Glutamatergic neuron (in vitro differentiated cells): ENCODE measurements at places on chromosomes 5 and 9. TPM values are rescaled to one million over a fixed set of nuclear protein-coding genes. Genes with fewer than 3 reads are reported as not detected.

The SELENOP gene
- 0.61 TPM for total RNA-seq

The PDCD1LG2 gene
- not detected for total RNA-seq

The IL31RA gene
- total RNA-seq: not detected

The TOR1B gene
- 33.5 TPM for total RNA-seq

The SAXO1 gene
- total RNA-seq: 0.37 TPM

The HTR4 gene
- not detected for total RNA-seq

The ACOT12 gene
- not detected for total RNA-seq

The LRRC70 gene
- total RNA-seq: 0.91 TPM

The PTPRD gene
- total RNA-seq: 532 TPM

The MRPL22 gene
- 38.4 TPM for total RNA-seq

The MAMDC4 gene
- total RNA-seq: 17.6 TPM

The SLF1 gene
- total RNA-seq: 2.6 TPM

The CIZ1 gene
- 174 TPM for total RNA-seq

The GABRA6 gene
- not detected for total RNA-seq

The GDF9 gene
- 0.69 TPM for total RNA-seq

The NEUROG1 gene
- 222 TPM for total RNA-seq

The CARTPT gene
- total RNA-seq: not detected

The DOK3 gene
- total RNA-seq: 29.2 TPM

The NUP188 gene
- 63.6 TPM for total RNA-seq

The ACTBL2 gene
- total RNA-seq: not detected

The ASB6 gene
- total RNA-seq: 25.4 TPM

The SLC6A18 gene
- not detected for total RNA-seq

The C5orf52 gene
- total RNA-seq: not detected

The PBX3 gene
- total RNA-seq: 51.2 TPM

The SVEP1 gene
- 0.10 TPM for total RNA-seq

The IFNA13 gene
- not detected for total RNA-seq

The SPATA31E1 gene
- total RNA-seq: 0.71 TPM

The SMIM33 gene
- total RNA-seq: not detected

The EHMT1 gene
- total RNA-seq: 162 TPM

The GABRA1 gene
- not detected for total RNA-seq

The ITGA1 gene
- 0.96 TPM for total RNA-seq

The STPG3 gene
- total RNA-seq: not detected

The LECT2 gene
- total RNA-seq: not detected

The PCDHA6 gene
- 29.8 TPM for total RNA-seq

The EGFL7 gene
- 8.1 TPM for total RNA-seq

The GNG10 gene
- 17.1 TPM for total RNA-seq

The KCNN2 gene
- 2.3 TPM for total RNA-seq

The LTC4S gene
- 0.91 TPM for total RNA-seq
